ENCODE measurements at places on chromosomes 12 and 14.
A peak's percentile ranks its signal among the peaks of the same experiment; 100 is the strongest.

- DNase-seq: no peak
These were observed 1222.4 kb upstream of the USP15 start for GRCh38 chr12:61037792-61038191.

DNA sequence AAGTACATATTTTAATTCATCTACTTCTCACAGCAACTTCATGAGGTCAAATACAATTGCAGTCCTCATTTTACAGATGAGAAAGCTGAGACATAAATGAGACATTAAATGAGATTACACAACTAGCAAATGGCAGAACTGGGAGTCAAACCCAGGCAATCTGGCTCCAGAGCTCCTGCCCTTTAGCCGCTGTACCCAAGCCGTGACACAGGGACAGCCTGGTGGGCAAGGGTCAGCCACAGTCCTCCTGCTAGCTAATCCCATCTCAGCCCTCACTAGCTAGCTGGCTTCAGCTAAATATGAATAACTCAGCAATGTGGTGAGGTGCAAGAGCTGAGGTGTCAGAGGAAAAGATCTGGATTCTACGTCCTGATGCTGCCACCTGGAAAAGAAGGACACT lies 54.8 kb downstream of the NINJ2 start:
- DNase-seq: no peak

GRCh38 chr12:16020031-16020430 lies 108.9 kb downstream of the DERA start:
- no peak for DNase-seq

DNA sequence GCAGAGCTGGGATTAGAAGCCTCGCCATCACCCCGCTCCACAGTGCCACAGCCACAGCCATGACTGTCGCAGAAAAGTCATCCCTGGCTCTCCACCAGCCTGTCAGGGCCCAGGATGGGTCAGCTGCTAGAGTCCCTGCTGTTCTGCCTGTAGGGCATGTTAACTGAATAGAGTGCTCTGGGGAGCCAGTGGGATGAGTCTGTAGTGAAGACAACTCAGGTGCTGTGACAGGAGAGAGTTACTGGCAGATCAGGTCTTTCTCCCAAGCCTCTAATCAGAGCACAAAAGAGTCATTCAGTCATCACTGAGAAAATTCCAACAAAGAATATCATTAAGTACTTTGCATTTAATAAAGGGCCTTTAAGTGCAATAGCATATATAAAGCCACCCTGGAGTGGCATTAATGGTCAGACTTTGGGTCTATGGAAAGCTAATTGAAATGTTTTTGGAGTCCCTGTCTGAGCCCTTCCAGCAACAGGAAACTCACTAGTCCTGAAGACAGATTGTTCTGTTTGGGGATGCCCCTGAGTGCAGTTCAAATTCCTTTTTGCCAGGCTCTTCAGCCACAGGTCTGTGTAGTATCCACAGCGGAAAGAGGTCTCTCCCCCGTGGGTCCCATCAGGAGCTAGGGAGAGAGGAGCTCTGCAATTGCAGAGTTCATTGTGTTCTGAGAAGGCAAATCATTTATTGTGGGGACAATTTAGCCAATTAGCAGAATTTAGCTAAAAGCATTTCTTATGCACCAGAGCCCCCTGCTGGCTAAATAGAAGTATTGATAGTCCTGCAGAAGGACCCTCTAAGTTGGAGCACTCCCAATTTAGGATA lies 45.2 kb upstream of the C14orf132 start:
- peak; percentile 43 for DNase-seq

DNA sequence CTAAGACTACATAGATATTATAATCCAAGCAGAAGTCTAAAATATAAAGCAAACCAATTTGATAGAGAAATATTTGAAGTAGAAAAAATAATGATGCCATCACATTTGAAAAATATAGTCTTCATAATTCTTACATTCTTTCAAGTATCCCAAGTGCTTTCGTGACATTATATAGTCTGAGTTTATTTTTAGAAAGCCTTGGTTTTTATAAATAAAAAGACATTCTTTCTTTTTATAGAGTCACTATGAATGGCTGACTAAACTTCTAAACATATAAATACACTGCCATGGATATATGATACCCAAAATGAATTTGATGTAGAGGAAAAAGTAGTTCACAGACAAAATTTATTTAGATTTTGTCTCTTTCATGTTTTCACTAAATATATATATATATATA lies 135.1 kb upstream of the PDZRN4 start:
- DNase-seq: no peak

DNA sequence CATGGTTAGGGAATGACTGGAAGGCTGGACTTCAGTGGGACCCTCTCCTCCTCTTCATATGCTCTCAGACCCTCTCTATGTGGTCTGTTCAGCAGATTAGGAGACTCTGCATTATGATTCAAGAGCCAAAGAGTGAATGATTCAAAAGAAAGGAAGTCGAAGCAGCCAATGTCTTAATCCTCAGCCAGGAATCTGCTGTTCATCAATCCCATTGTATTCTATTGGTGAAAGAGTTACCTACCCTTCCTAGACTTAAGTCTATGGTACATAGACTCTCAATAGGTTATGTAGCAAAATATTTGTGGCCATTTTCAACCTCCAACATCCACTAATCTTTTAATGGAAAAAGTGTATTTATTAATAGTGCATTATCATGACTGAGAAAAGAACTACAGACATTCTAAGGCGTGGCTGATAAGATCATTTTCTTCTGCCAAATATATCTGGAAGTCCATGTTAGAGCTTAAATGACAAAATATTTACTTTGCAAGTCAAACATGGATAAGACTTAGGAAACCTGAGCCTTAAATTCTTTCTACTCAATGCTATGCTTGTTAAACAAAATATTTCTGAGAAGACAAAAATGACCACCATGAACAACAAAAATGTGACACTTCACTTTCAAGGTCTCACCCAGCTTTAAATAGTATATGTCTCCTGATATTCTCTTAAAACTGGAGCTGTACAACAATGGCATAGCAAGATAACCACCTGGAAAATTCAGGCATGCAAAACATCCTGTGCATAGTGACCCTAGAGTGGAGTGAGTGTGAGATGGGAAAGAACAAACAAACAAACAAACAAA lies 1100.6 kb downstream of the GALC start:
- DNase-seq: peak; percentile 11

- DNase-seq: peak; percentile 71
These were observed 124.8 kb downstream of the SAMD4A start for GRCh38 chr14:54691525-54692283.

DNA sequence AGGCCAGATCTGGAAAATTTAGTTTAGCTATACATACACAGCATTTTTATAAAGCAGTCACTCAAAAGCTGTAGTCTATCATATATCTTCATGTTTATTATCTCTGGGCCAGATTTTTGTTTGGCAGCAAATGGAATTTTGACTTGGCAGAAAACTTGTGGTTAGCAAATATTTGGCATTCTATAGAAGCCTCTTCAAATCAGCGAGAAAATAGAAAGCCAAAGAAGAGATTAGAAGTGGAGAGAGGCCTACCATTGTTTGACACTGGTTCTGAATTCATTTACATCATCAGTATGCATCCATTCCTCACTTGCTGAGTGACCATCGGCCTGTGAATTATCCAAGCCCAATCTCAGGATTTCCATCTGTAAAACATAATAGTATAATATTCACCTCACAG lies 1077.6 kb downstream of the GALC start:
- peak; percentile 32 for DNase-seq

DNA sequence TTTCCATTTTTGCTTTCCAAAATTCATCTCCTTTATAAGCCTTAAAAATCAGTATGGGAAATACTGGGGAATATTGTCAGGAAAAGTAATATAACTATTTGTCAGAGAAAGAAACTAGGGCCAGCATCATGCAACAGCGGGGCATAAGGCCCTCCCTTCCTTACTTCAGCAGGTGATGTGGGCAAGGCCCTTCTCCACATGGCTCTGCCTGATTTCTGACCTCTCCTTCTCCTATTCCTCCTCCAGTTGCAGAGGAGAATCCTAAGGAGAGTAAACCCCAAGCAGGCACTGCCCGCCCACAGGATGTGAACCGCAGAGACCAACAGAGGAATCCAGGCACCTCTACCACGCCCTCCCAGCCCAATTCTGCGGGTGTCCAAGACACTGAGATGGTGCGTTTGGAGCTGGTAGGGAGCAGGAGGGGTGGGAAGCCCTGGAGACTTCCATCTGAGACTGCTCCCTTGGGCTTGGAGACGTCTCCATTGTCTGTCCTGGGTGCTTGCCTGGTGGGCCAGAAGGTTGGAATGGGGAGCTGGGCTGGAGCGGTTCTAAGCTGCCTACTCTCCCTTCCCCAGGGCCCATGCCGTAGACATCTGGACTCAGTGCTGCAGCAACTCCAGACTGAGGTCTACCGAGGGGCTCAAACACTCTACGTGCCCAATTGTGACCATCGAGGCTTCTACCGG lies 2.7 kb upstream of the SOAT2 start:
- no peak for DNase-seq

DNA sequence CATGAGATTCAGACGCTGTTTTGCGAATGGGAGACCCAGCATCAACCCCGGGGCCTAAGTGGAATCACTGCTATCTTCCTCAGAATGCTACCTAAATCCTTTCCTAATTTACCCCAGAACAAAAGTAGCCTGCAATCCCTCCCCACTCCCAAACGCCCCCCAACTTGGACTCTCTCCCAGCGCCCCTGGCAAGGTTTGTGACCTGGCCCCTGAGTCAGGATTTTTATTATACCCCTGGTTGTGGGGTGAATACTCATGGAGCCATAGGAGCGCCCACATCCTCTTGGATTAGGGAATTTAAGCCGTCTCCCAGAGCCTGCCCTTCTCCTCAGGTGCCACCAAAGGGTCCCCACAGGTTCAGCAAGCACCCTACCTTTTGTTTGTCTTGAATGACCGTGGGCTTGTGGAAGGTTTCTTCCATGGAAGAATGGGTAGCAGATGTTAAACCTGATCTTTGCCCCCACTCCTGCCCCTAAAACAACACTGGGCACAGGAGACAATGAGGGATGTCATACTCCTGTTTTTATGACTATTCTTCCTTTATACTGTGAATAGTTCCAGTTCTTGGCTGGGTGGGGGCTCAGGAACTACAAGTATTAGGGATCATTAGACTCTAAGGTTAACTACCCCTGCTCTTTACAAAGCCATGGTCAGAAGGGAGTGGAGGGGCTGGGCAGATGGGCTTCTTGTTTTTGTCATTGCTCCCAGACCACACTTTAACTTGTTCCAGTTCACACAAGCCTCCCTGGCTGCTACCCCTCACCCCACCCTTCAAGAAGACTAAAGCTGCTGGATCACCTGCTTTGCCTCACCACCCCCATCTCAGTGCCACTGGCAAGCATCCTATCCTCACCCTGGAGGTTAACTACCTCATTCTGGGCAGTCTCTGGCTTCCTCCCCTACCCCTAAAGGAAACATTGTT lies 630 bp downstream of the MYL6B start:
- no peak for DNase-seq

DNA sequence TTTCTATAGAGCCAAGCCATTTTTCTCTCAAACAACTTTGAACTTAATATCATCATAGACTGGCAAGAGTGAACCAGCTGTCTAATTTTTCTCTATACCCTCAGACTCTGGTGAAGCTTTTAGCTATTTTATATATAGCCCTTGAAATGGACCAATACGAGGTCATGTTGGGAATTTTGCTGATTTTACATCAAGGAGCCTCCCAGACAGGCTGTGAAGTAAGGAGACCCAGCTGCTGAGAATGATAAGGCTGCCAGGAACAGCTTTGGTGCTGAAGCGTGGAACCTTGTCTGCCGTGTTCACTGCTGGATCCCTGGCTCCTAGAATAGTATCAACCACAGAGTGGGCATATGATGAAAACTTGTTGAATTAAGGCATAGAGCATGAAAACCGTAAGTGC lies 326.2 kb upstream of the NAV3 start:
- DNase-seq: no peak

GRCh38 chr12:1760566-1761382 lies 59.6 kb upstream of the LRTM2 start:
- DNase-seq: peak; percentile 83

- DNase-seq: peak; percentile 50
These were observed 2.9 kb downstream of the NUDT4 start for GRCh38 chr12:93380480-93381121.

- no peak for DNase-seq
These were observed 7.2 kb upstream of the CALCOCO1 start for GRCh38 chr12:53734425-53734824.

GRCh38 chr14:35340616-35341453 lies 48.7 kb downstream of the PSMA6 start:
- DNase-seq: no peak

DNA sequence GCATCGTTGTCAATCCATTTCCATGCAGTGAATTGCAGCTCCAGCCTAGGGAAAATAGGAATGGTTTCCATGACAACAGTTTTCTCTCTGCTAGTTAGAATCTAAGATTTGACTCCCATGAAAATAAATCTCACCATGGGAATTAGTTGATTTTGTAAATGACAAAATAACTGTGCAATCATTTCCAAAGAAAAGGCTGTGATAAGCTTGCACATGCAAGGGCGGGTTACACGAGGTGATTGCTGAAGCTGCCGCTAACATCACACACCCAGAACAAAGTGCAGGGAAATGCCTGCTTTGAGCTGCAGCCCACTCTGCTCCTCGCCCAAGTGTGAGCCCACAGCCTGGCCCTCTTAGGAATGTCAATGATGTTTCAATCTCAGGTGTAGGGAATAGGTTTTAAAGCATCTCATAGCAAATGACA lies 53.8 kb downstream of the TRIM9 start:
- DNase-seq: no peak

- DNase-seq: no peak
These were observed 214.2 kb downstream of the GLT1D1 start for GRCh38 chr12:129067491-129067890.

DNA sequence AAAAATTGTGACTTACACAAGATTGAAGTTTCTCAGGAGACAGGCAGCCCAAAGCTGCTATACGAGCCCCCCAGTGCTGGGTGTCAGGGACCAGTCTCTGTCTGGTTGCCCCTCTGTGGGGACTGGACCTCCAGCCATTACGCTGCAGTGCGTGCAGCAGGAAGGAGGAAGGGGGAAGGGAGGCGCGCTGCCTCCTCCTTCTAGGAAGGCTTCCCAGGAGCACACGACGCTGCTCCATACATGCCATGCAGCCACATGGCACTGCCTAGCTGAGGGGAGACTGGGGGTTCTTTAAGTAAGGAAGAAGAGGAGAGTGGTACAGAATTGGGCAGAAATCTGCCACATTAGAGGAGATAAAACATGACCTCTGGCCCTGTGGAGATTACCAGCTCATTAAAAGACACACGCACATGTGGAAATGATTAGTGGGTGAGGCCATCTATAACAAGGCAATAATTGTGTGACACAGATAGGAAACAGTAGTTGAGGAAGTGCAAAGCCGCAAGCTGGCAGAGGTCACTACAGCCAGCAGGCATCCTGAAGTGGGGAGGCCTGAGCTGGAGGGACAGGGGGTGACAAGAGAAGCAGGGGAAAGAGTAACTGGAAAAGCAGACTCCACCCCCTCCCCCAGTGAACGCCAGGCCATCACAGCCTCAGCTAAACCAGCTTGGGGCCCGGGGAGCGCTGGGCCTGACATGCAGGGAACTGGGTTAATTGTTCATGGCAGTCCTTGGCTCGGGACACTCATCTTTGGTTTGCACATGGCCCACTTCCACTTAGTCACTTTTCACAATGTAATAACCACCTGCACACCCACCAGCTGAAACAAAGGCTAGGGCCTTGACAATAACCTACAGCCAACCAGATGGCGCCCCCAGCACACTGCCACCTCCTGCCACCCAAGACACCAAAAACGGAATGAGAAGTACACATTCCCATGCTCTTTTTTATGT lies 39.6 kb downstream of the CCDC88C start:
- no peak for DNase-seq
